Renal cortical epithelial cell (primary cell): ENCODE measurements at places on chromosomes 6 and 20. TPM values are rescaled to one million over a fixed set of nuclear protein-coding genes. Genes with fewer than 3 reads are reported as not detected.

The CGA gene
- not detected in 2 replicates for total RNA-seq

The HEY2 gene
- total RNA-seq: not detected in 2 replicates

The DDO gene
- 4.8 and 7.3 TPM in 2 replicates for total RNA-seq

The GLP1R gene
- total RNA-seq: not detected in 2 replicates

DNA sequence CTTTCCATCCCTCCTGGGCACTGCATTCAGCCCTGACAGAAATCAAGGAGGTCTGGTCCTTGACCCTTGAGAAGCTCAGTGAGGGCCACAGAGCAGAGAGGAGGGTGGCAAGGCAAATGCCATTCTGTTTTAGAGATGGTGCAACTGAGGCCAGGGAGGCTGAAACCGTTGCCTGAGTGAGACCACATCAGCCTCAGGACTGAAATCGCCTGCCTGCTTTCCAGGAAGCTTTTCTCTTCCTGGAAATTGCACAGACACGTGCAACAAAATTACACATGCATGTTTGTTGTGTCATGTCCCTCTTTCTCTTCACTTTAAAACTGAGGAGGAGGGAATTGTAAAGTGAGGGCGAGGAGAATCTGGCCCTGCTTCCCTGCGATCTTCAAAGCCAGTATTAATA, 113.7 kb upstream of the PDE10A start:
- no peak for DNase-seq
